ENCODE measurements at places on chromosomes 3 and 15. TPM values are rescaled to one million over a fixed set of nuclear protein-coding genes. Genes with fewer than 3 reads are reported as not detected.

DNA sequence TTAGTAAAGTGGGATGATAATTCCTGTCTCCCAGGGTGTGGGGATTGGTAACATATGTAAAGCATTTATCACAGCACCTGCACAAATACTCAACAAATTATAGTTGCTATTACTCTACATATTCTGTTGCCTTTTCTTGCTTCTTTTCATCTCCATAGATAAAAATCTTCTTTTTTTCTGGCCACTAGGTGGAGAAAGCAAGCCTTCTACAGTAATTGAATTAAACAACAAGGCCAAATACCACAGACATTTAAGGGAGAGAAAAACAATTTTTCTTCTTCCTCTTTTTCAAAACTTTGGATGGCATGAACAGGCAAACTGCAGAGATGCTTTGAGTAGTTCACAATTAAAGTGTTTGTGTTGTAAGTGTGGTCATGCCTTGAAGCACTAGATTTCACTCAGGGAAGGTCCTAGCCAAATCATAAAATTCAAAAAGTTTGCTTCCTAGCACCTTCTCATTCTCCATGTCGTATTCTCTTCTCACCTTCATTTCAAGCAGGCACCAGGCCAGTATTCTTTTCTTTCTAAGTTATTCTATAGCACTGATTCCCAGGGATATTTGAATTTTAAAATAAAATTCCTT, 493.4 kb upstream of the TGFBR2 start:
- no peak for DNase-seq

DNA sequence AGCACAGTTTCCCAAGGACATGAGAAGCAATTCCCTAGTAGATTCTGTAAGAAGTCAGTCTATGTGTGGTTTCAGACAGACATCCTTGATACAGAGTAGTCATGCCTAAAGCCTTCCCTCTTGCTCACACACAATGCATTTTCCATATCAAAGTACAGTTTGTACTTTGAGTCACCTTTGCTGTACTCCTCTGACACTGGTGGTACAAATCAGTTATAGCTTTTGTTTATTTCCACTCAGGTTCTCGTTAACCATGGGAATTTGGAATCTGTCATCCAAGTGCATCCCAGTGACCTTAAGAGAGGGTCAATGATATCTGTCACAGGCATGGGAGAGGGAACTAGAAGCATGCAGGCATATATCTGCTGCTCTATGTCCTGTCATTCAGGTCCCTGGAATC, 3.6 kb upstream of the GNB4 start:
- no peak for DNase-seq

- DNase-seq = peak; percentile 77
These were observed at the start of gene ESYT3 for GRCh38 chr3:138434276-138434874. Gene ESYT3, plus strand, starts transcription at chr3:138434616. Its CDS starts 183 bp downstream, at chr3:138434799.

DNA sequence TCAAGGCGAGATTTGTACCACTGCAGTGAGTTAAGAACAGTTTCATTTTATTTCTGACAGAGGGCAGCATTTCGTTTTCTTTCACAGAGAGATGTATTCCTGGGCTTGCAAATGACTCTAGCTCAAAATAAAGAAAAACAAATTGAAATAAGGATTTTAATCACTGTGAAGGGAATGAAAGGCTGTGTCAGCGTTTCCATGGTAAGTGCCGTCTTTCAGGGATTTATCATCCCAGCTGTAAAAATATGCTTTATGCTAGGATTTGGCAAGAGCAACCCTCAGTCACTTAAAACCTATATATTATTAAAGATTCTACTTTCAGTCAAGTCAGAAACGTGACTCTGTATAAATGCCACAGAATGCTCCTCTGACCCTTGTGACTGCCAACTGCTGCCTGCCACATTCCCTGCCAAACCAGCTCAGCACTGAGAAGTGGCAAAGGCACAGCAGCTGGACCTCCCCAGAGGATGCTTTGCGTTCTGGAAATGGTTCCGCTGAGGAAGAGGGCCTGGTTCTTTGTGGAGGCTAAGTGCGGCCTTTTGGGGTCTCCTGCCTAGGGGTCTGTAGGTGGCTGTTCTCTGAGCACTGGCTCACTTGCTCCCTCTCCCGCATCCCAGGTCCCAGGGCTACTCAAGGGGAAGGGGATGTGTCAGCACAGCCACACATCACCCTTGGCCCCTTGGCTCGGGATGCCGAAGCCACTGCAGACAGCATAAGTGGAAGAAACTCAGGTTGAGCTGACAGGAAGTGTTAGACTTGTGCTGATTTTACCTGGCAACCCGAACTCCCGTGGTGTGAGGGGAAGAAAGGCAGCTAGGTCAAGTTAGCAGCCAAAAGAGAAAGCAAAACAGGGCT, 56.6 kb upstream of the POMGNT2 start:
- peak; percentile 49 for DNase-seq

The MKRN3 gene
- 1.3 TPM for total RNA-seq

GRCh38 chr15:75832114-75832513, 11.1 kb upstream of the UBE2Q2 start:
- no peak for DNase-seq

GRCh38 chr3:132569580-132569979, 27.5 kb upstream of the ACKR4 start:
- no peak for DNase-seq

The ATP13A4 gene
- total RNA-seq = 2.8 TPM

DNA sequence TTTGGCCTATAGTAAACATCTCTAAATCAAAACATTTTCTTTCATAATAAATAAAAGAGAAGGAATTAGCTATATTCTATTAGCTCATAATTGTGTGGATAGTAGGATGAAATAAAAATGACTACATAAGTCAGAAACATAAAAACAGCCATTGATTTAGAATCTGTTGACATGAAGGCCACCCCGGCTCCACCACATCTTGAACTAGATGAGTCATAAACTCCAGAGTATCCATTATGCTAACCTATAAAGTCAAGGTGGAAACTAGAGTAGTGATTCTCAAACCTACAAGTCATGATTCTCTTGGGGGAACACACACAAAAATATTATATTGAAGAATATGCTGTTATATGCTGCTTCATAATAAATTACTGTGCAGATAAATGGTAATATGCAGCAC, 831.0 kb downstream of the TUSC7 start:
- DNase-seq = no peak

The ZIC1 gene
- not detected for total RNA-seq

The SLC9C1 gene
- total RNA-seq = not detected

GRCh38 chr15:68370768-68371151, 61.2 kb downstream of the ITGA11 start:
- no peak for DNase-seq

GRCh38 chr3:182617500-182617899, 175.8 kb upstream of the ATP11B start:
- no peak for DNase-seq

The GPR176 gene
- 0.16 TPM for total RNA-seq

- DNase-seq = no peak
These were observed 46.2 kb downstream of the CNTN6 start for GRCh38 chr3:1139071-1139470.

- no peak for DNase-seq
These were observed 475.2 kb upstream of the PPP2R3A start for GRCh38 chr3:135490219-135490915.

DNA sequence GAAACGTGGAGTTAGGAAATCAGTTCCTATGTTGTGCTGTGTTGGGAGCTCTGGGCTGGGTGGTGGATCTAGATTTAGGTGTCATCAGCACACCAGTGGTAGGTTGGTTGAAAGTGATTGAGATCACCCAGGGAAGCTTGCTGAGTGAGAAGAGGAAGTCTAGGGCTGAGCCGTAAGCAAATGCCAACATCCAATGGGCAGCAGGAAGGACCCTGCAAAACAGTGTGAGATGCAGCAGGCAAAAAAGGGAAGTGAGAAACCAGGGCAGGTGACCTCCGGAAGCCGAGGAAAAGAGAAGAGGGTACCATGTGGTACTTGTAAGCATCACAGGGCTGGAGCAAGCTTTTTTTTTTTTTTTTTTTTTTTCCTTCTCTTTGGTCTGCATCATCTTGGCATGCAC, 15.9 kb upstream of the COPG1 start:
- DNase-seq = no peak

DNA sequence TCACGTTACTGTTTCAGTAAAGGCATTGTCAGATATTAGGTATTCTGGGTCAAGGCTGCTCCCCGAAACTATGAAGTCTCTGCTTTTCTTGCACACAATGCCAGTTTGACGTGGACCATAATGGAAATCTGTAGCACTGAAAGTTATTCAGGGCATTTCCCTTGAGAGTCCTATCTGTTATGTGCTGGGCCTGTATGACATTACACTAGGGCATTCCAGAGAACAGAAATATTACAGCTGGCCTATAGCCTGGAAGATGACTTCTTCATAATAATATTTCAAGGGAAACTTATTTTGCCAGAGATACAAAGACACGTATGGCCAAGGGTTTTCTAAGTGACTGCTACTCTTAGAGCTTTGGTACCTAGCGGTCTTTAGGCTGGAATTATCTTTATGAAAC, 613.6 kb upstream of the CBLB start:
- DNase-seq = no peak

The PPP1R14D gene
- not detected for total RNA-seq

GRCh38 chr15:90264671-90265070, 801 bp upstream of the NGRN start:
- DNase-seq = peak; percentile 54

The EPHB3 gene
- total RNA-seq = 0.07 TPM

The MRPL3 gene
- 168 TPM for total RNA-seq

DNA sequence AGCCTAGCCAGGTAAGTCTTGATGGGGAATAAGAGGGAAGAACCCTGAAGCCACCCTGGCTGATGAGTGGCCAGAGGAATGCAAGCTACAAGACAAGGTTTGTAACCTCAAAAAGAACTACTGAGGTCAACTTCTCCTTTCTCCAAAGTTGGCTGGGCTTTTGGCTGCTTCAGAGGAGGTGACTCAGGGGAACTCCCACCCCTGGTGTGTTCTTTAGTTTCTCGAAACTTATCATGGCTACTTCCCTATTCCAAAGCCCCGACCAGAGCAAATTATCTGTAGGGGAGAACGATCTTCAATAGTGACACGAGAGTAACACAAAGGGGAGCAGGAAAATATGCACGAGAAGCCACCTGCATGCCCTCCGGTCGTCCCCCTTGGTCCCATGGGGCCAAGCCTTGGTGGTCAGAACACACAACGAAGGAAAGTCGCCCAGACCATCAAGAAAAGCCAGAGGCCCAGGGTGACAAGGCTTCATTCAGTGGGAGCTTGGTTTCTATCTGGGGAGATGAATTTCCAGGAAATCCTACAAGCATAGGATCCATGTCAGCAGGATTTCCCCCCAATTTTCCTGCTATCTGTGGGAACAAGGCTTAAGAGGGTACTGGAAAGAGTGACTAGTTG, 6.5 kb upstream of the BCL2A1 start:
- no peak for DNase-seq

DNA sequence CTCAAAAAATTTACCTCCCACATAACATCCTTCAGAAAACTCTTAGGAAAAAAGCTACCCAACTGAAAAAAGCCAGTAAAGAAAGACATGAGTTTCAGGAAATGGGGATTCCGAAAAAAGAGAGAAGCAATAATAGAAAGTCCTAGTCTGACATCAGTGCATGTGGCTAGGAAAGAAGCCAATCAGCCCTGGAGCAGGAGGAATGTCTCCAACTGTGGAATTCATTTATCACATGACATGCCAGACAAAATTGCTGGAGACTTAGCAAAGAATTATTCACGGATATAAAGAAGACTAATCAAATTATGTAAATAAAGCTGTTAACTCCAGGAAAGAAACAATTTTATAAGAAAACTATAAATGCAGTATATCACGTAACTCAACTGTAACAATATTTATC, 258.9 kb upstream of the RARB start:
- no peak for DNase-seq

DNA sequence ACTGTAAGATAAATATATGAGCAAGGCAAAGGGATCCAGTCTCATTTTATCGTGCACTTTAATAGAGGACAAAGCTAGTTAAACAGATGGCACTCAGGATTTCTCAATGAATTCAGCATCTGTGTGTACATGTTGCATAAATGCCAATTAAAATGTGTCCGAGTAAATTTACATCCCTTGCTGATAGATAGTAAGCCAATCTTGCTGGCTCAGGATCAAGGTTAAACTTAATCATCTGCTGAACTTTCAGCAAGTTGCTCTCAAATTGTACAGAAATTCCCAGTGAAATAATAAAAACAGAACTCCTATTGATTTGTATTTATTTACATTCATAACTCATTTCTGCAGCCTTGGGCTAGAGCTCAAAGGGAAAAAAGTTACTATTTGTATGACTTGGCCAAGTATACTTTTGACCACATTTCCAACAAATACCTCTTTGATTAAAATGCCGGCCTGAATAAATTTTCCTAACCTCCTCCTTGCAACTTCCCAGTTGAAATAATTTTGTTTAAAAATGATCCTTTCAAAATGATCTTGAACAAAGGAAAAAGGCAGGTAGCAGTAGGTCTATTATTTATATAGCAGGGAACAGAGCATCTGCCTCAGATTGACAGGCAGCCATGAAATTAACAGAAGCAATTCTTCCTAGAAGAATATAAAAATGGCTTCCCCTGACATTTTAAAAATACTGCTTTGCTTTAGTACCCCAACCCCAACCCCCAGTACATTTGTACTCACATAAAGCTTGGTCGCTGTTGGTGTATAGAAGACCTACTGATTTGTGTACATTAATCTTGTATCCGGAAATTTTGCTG, 1001.9 kb downstream of the ROBO1 start:
- no peak for DNase-seq

- peak; percentile 35 for DNase-seq
These were observed at the start of gene SHC4 for GRCh38 chr15:48963524-48964113. Gene SHC4, minus strand, starts transcription at chr15:48963919. Its CDS starts 904 bp downstream, at chr15:48963015.

DNA sequence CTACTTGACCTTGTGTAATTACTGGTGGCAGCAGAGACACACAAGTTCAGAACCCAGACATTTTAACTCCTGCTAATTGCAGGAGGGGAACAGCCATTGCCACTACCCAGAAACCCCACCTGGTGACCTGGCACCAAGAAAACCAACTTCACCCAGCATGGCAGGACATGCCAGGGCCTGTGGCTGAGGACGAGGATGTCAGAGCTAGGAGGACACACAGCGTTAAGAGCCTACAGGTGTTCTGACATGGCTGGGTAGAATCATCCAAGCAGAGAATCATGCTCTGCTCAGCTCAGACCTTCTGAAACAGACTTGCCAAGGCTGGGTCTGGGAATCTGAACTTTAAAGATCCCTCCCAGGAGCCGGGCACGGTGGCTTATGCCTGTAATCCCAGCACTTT, 11.7 kb upstream of the SPATA12 start:
- DNase-seq = no peak

The C3orf80 gene
- total RNA-seq = 0.09 TPM

The GOLGA6B gene
- total RNA-seq = not detected

DNA sequence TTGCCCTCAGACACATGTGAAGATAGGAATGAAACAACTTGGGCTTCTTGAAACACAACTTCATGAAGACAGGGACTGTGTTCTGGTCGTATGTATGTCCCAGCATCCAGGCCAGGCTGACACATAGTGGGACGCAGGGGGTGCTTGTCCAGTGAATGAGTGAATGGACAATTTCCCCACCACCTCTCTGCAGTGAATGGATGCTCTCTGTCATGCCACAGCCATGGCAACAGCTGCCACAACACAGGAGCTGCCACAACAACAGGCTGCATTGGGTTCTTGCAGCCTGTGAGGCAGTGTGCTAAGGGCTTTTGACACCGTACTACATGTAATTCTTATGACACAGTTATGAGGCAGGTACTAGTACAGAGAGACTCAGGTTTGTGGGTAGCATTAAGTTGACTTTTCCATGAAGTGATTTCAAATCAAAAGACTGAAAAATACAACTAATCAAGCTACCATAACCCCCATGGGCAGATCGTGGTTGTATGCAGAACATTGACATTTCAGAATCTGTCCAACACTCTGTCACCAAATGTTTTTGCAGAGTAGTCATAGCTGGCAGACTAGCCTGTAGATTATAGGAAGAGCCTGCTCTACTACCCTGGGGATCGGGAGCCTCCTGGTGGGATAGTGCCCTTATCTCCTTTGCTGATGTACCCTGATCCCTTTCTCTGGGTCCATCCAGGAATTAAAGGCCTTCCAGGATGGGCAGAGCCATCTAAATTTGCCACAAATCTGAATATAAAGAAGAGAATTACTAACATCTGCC, 40.8 kb downstream of the CLSTN2 start:
- no peak for DNase-seq

All from activated CD8-positive, alpha-beta T cell treated with anti-CD3 and anti-CD28 coated beads for 36 hours (primary cell).